ENCODE measurements at places on chromosomes 2 and 18. TPM values are rescaled to one million over a fixed set of nuclear protein-coding genes. Genes with fewer than 3 reads are reported as not detected.

- DNase-seq, result no peak
Measured at GRCh38 chr2:147588191-147588590, 256.6 kb upstream of the ACVR2A start.

GRCh38 chr2:56674084-56674483 is 490.3 kb downstream of the CCDC85A start:
- no peak for DNase-seq

GRCh38 chr2:86372641-86373502 is 35.4 kb upstream of the REEP1 start:
- peak; percentile 58 for DNase-seq

Gene SCTR
- total RNA-seq, result 0.10 TPM
